ENCODE measurements at places on chromosomes 16 and 17.

GRCh38 chr16:85395913-85396878 is 216.9 kb upstream of the GSE1 start:
- DNase-seq = peak; percentile 54

GRCh38 chr17:73795730-73796129 is 151.5 kb upstream of the SDK2 start:
- DNase-seq = no peak

DNA sequence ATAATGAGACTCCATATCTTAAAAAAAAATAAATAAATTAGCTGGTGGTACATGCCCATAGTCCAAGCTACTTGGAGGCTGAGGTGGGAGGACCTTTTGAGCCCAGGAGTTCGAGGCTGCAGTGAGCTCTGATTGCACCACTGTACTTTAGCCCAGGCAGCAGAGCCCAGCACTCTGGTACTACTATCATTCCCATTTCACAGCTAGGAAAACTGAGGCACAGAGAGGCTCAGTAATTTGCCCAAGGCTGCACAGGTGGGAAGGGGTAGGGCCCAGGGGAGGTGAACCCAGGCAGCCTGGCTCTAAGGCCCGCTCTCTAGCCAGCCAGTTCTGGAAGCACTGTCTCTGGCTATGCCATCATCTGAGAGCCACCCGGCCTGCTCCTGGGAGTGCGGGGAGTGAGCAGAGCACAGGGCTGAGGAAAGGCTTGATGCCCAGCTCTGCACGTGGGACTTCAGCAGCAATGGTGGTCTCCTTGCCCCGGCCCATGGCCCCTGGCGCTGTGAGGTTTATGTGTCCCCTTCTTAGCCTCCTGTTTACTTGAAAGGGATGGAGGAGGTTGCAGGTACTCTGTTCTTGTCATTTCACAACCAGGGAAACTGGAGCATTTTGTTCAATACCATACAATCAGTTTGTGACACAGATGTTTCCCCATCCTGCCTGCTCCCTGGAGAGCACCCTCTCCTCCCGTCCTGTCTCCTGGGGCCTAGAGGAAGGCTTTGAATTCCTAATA is 222.3 kb downstream of the KATNIP start:
- DNase-seq = no peak

DNA sequence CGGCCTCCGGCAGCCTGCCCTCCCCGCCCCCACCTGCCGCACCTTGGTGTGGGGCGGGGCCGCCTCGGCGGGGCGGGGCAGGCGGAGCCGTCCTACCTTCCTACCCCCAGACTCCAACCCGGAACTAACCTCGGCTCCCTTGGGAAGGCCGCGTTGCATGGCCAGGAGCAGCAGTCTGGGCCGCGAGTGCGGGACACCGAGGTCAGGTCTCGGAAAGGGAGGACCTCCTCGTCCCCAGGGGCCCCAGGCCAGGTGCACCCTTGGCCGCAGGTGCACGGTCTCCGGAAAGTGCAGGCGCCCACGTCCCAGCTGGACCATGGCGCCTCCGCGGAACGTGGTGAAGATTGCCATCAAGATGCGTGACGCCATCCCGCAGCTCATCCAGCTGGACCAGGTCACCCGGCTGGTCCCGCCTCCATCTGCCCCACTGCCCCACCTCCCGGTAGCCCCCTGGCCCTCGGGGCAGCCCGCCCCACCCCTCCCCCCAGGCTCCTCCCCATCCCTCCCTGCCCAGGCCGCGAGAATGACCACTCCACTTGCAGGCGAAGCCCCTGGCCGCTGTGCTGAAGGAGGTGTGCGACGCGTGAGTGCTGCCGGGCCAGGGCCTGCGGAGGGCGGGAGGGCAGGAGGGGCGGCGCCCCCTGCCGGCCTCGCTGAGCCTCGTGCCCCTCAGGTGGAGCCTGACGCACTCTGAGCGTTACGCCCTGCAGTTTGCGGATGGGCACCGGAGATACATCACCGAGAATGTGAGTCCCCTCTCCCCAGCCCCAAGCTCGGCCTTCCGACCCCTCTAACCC is at the start of gene ELMO3:
TSS of gene ELMO3 (plus strand) at position 121 of the 797 bp plus-strand sequence. CDS start at position 317, 196 bp downstream.
- DNase-seq = no peak

DNA sequence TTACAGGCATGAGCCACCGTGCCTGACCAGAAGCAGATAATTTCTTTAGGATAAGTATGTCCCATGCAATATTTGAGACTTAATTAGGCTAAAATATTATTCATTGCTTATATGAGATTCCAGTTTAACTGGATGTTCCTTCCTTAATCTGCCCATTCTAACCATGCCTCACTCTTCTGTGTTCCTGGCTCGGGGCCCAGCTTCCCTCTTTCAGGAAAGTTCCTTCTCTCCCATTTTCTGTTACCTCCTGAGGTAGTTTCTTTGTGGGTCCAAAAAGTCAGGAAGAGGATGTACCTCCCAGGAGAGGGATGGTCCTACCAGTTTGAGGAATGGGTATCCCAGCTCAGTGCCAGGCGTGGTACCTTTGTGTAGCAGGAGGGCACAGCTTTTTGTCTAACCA is 23.3 kb downstream of the UNK start:
- no peak for DNase-seq

GRCh38 chr16:69179328-69180010 is 7.5 kb upstream of the SNTB2 start:
- DNase-seq = peak; percentile 96

DNA sequence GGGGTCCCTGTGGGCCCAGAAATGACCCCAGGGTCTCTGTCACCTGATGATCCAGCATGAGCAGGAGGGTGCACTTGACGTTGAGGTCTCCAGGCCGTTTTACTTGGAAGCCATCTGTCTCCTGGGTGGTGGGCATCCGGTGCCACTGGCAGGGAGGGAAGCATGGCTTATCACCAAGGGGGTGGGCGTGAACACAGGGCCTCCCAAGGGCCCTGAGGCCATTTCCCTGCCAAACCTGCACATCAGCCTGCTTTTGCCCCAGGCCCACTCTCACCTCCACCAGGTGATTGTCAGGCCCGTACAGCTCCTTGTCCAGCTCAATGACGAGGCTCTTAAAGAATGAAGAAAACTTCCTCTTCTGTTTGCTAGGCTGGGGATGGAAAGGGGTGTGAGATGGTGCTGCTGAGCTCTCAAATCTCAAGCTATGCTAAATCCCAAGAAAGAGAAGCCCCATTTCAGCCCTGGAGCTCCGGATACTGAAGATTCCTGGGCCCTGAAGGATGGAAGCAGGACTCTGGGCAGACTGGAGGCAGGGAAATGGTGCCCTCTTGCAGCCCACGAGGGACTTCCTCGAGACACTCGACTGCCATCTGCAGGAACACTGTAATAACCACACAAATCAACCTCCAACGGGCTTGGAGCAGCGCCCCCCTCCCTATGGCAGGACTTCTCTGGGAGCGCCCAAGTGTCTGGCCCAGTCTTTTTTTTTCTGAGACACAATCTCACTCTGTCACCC is 7.1 kb upstream of the FTSJ3 start:
- DNase-seq = peak; percentile 78

- peak; percentile 50 for DNase-seq
These were observed 2.7 kb downstream of the CENPX start for GRCh38 chr17:82019690-82020571.

DNA sequence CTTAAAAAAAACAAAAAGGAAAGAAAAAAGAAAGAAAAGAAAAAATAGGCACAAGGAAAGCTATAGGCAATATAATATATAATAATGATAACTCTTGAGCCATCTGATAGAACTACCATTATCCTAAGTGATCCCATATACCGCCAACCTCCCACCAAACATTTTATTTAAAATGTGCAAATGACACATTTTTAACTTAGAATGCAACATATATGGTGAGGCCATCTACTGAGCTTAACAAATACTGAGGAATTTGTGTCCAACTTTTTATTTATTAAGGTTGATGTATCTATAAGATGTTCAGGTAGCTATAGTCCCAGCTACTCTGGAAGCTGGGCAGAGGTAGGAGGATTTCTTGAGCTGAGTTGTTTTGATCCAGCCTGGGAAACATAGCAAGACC is 14.4 kb upstream of the APPBP2 start:
- no peak for DNase-seq

- no peak for DNase-seq
These were observed 398.4 kb upstream of the HSBP1 start for GRCh38 chr16:83409347-83409746.

DNA sequence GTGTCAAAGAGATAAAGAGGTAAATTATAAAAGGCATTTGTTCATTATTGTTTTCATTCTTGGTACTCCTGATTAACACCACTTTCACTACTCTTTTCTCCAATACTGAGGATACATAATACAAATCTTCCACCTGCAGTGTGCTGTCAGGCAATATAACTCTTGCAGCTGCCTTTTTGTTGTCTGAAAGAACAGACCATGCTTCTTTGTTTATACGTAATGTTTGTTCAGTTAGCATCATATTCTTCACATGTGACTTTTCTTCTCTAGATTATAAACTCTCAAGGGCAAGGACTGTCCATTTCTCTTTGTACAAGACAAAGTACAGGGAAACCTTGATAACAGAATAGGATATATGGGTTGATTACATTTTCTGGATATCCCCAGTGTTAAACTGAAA is 14.2 kb upstream of the ABCC11 start:
- no peak for DNase-seq

DNA sequence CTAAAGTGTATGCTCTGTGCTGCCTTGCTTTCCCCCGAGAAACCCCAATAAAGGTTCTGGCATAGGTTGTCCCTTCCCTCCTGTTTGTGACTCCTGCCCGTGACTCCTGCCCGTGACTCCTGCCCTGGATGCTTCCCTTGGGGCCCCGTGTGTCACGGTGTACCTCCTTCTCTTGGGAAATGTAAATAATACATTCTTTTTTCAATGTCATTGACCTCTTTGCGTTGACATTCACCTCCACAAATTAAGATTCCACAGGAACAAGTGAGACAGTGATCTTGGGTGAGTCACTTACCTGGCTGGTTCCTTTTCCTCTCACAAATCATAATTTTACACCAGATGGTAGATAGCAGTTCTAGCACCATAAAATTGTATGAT is 632 bp downstream of the CCL15 start:
- DNase-seq = no peak

- peak; percentile 57 for DNase-seq
These were observed 159.2 kb upstream of the CDH5 start for GRCh38 chr16:66207139-66207882.

GRCh38 chr16:11915114-11915643 is 577 bp downstream of the GSPT1 start:
- peak; percentile 10 for DNase-seq

GRCh38 chr17:81097943-81098308 is 63.0 kb downstream of the BAIAP2 start:
- peak; percentile 14 for DNase-seq

DNA sequence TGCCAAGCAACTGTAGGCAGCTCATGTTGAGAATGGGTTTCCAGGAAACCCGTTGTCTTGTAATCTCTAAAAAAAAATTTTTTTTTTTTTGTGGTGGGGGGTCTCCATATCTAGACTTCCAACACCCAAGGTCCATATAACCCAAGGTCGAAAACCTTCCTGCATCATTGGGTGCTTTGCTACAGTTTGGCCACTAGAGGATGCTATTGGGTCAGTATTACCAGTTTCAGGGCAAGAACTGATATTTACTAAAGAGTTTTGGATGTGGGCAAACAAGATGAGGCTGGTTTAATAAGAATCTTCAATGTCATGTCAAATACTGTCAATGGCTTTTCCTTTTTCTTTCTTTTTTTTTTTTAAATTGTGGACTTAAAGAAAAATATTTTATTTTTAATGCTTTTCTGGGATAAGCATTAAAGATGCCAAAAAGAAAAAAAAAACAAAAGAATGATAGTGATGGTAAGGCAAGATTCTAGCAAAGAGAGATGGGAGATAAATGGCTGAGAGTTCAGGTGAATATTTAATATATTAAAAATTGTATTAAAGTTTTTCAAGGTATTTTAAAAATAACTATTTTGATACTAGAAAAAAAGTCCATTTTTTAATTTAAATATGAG is 62.2 kb downstream of the DHRS7C start:
- DNase-seq = peak; percentile 51

- DNase-seq = no peak
These were observed 12.8 kb downstream of the ADORA2B start for GRCh38 chr17:15957608-15958307.

DNA sequence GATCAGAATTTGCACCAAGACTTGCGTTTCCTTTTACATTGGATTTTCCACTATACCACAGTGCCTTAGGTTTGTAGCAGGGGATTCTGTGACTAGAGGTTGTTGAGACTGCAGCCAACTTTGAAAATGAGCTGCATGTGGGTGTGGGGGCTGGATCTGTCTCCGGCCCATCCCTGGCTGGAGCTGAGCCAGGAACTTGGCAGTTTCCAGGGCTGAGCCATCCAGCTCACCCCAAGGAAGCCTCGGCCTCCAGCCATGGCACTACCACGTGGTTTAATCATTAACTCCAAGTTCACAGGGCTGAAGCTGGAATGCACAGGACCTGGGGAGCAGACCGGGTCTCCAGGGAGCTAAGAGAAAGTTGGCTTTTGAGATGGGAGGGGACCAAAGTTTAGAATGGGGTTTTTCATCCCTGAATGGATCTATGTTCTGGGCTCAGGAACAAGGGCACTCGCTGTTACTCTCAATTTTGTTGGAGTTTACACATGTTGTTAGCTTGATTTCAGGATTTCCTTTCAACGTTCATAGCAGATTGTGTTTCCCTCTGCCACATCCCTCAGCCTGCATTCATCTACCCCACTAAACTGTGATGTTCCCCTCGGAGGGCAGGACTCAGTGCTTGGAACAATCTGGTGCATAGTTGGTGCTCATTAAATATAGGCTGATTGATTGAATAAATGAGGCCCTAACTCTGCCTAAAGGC is 42.3 kb upstream of the HNF1B start:
- DNase-seq = peak; percentile 42

- peak; percentile 75 for DNase-seq
These were observed 28.0 kb downstream of the MRM1 start for GRCh38 chr17:36629252-36629847.

DNA sequence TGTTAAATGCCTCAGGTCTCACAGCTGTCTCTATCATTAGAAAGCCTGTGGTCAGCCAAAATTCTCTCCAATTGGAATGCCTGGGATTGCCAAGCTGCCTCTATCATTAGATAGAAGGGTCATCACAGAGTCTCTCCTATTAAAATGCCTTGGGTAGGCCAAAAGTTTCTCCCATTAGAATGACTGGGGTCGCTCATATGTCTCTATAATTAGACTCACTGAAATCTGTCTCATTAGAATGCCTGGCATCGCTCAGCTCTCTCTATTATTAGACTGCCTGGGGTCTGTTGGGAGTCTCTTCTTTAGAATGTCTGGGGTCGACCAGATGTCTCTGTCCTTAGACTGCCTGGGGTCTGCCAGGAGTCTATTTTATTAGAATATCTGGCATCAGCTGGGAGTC is 2265.1 kb downstream of the TP53TG3F start:
- DNase-seq = no peak

- peak; percentile 93 for DNase-seq
These were observed 662 bp upstream of the TUBB3 start for GRCh38 chr16:89922477-89922883.

DNA sequence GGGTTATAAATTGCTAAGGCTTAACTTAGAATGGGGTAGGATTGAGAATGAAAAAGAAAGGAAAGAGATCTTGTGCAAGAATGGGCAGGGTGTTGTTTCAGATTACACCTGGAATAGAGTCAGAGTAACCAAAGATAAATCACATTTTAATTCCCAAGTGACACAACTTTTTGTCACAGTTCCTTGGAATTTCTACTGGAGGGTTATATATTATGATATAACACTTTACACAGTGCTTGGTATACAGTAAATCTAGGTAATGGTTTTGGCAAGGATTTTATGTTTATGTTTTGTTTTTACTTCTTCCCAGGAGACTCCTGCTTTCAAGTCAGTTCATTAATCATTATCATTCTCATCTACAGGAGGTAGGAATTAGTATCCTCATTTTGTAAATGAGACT is 115.7 kb upstream of the KCNJ16 start:
- DNase-seq = no peak

GRCh38 chr16:87570938-87571867 is 31.1 kb upstream of the JPH3 start:
- peak; percentile 77 for DNase-seq

- no peak for DNase-seq
These were observed 40.5 kb upstream of the CDRT4 start for GRCh38 chr17:15507896-15508295.
